ENCODE measurements at places on chromosomes 1 and 21. TPM values are rescaled to one million over a fixed set of nuclear protein-coding genes. Genes with fewer than 3 reads are reported as not detected.

DNA sequence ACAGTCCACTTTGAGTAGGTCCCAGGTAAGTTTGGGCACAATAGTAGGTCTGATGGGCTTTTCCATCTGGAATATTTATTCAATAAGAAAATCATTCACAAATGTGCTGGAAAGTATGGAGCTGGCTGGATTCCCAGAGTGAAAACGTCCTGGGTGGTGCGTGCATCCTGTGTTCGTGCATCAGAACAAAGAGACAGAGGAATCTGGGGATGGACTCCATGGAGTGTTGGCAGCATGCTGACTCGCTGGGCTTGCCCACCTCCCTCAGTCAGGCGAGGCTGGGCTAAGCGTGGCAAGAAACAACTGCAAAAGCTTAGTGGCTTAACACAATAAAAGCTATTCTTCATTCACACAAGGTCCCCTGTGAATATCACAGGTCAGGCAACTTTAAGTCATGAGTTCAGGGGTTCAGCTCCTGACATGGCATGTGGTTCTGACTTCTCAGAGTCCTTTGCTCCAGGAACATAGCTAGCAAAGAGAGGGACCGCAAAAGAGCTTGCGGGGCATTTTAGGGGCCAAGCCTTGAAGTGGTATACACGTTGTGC lies 151.6 kb upstream of the ZNF644 start:
- no peak overlapping the region for H3K4me3 ChIP-seq
- no peaks in the 10 kb centered on the region for H3K36me3 ChIP-seq
- no peaks in the 10 kb centered on the region for H3K4me1 ChIP-seq
- H3K27ac ChIP-seq: no peak overlapping the region
- DNase-seq: no peak

- no peak for DNase-seq
- peaks cover 12% of the 10 kb centered on the region for H3K36me3 ChIP-seq
- H3K27me3 ChIP-seq: no peaks in the 10 kb centered on the region
- peaks cover 4% of the 10 kb centered on the region for H3K4me1 ChIP-seq
- no peak overlapping the region for H3K4me3 ChIP-seq
Measured at GRCh38 chr1:180026556-180026955, 71.9 kb downstream of the CEP350 start.

The SPRR2A gene
- total RNA-seq: not detected

GRCh38 chr1:237045278-237046016 lies 3.5 kb downstream of the RYR2 start:
- DNase-seq: no peak
- H3K36me3 ChIP-seq: no peaks in the 10 kb centered on the region
- H3K4me3 ChIP-seq: no peak overlapping the region
- H3K4me1 ChIP-seq: peaks cover 7% of the 10 kb centered on the region

The ILF2 gene
- total RNA-seq: 419 TPM

- no peaks in the 10 kb centered on the region for H3K36me3 ChIP-seq
- no peak overlapping the region for H3K4me3 ChIP-seq
- no peak for DNase-seq
- H3K4me1 ChIP-seq: no peaks in the 10 kb centered on the region
- no peak overlapping the region for H3K27ac ChIP-seq
Measured at GRCh38 chr1:215484171-215484939, 82.7 kb upstream of the KCTD3 start.

The TMCO4 gene
- 12.5 TPM for total RNA-seq

DNA sequence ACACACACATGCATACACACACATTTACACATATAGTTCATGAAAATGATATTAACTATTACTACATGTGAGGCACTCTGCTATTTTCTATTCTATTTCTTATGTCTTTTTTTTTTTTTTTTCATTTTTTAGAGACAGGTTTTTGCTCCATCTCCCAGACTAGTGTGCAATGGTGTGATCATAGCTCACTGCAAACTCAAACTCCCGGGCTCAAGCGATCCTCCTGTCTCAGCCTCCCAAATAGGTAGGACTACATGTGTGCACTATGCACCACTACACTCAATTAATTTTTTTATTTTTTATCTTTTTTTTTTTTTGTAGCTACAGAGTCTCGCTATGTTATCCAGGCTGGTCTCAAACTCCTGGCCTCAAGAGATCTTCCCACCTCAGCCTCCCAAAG lies 48.8 kb upstream of the RAB4A start:
- no peaks in the 10 kb centered on the region for H3K4me1 ChIP-seq
- no peak for DNase-seq
- H3K27me3 ChIP-seq: no peaks in the 10 kb centered on the region
- H3K27ac ChIP-seq: no peak overlapping the region
- no peaks in the 10 kb centered on the region for H3K36me3 ChIP-seq

DNA sequence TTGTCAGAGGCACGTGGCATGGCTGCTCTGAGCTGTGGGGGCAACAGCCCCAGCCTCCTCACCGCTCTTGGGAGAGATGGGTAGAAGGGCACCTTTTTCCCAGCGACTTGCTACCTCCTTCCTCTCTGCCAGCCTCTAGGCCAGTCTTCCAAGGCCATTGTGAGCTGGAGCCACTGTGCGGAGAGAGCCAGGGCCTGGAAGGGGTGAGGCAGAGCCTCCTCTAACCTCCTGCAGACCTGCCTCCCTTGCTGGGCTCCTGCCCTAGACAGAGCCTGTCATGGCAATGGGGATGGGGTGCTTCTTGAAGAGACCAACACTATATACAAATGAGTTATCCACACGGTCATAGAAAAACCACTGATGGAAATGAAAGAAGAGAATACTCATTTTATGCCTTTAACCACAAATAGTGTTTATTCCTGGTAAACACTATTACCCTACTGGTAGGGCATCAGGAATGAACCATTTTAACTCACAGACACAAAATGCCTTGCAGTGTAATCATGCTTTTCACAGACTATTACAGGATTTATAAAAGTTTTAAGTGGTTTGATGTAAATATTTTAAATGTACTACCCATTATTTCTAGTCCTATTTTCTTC lies 5.0 kb upstream of the IGFN1 start:
- H3K4me3 ChIP-seq: no peak overlapping the region
- peaks cover 5% of the 10 kb centered on the region for H3K27me3 ChIP-seq
- no peaks in the 10 kb centered on the region for H3K36me3 ChIP-seq
- H3K4me1 ChIP-seq: no peaks in the 10 kb centered on the region
- no peak overlapping the region for H3K27ac ChIP-seq

The SMAP2 gene
- total RNA-seq: 162 TPM

The TSPAN2 gene
- total RNA-seq: 0.26 TPM

DNA sequence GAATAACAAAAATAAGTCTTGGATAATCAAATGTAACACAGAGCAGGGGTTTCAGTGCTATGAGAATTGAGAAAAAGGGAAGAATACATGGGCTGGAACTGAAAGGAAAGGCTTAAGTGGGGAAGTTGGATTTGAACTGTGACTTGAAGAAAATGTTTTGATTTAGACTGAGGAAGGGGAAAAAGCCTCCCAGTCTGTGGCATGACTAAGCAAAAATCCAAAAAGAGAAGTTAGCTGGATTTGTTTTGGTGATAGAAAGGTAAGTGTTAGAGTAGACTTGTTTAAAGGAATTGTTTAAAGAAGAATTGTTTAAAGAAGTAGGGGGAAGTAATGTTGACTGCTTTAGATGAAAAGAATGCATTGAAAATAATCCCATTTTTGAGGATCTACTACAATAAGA lies 46.0 kb downstream of the KCNK2 start:
- H3K4me3 ChIP-seq: no peak overlapping the region
- H3K4me1 ChIP-seq: no peaks in the 10 kb centered on the region
- no peak for DNase-seq
- no peaks in the 10 kb centered on the region for H3K36me3 ChIP-seq
- H3K27ac ChIP-seq: no peak overlapping the region
- H3K27me3 ChIP-seq: no peaks in the 10 kb centered on the region

The TBX19 gene
- 0.56 TPM for total RNA-seq

The AKR7A3 gene
- 0.52 TPM for total RNA-seq

The PLXNA2 gene
- total RNA-seq: 0.08 TPM

DNA sequence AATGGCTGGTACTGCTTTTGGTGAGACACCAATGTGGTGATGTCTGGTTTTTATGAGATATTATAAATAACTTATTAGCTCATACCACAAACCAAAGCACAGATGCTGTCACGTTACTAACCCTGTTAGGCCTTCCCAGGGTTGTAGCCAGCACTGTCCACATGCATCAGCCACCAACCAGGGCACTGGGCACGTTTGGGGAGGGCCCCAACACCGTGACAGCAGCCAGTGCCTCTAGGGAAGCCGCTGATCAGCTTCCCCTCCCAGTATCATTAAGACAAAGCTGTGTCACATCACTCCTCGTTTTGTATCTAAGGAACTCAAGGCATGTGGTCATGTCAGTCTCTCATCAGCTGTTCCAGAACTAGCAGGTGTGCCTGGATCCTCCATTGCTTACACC lies 13.9 kb downstream of the URB1 start:
- no peaks in the 10 kb centered on the region for H3K27me3 ChIP-seq
- no peaks in the 10 kb centered on the region for H3K4me1 ChIP-seq
- H3K36me3 ChIP-seq: peaks cover 25% of the 10 kb centered on the region

The KHDRBS1 gene
- total RNA-seq: 222 TPM

The DCDC2B gene
- not detected for total RNA-seq

The KCNJ10 gene
- total RNA-seq: not detected
